ENCODE measurements at places on chromosomes 6 and 20.

- DNase-seq, result no peak
Observed at GRCh38 chr20:59421089-59421488, 120.7 kb downstream of the EDN3 start.

- no peak for DNase-seq
Observed at GRCh38 chr6:130826442-130827246, 562 bp upstream of the SMLR1 start.

GRCh38 chr6:163369141-163369540 lies 45.4 kb upstream of the QKI start:
- DNase-seq, result no peak

GRCh38 chr6:37637562-37638413 lies 59.9 kb downstream of the MDGA1 start:
- DNase-seq, result no peak

GRCh38 chr6:34549026-34549803 lies 6.9 kb downstream of the SPDEF start:
- DNase-seq, result no peak

- DNase-seq, result no peak
Observed at GRCh38 chr6:11113038-11113437, 1.5 kb upstream of the ERVFRD-1 start.

- no peak for DNase-seq
Observed at GRCh38 chr6:53801022-53801421, 6.2 kb downstream of the LRRC1 start.

GRCh38 chr6:130116273-130116672 lies 97.9 kb downstream of the L3MBTL3 start:
- DNase-seq, result no peak

- DNase-seq, result no peak
Observed at GRCh38 chr20:57849521-57850215, 139.9 kb upstream of the PMEPA1 start.

All from NCI-H146 (cell line).